ENCODE measurements at places on chromosomes 6 and 20.

- no peak for DNase-seq
These were observed 1242.1 kb downstream of the HACE1 start for GRCh38 chr6:103617642-103618041.

DNA sequence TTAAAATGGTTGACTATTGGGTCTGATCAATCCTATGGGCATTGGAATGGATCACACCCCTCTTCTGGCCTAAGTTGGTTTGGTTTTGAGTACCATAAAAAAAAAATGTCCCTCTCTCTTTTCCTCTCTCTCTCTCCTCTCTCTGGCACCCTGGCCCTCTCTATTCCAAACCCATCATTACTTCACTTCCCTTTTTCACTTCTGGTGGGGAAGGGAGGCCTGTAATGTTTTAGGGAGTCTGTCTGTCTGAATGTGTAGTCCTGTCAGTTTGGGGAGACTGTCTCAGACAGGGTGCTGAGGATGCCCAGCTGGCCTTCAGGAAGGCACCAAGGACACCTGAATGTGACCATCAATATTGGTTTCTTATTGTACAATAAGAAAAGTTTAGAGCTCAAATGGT, 165.8 kb downstream of the CD24 start:
- DNase-seq, result no peak

- no peak for DNase-seq
These were observed 67.0 kb upstream of the SIRPA start for GRCh38 chr20:1827974-1828785.

- no peak for DNase-seq
These were observed 107.3 kb upstream of the SNX9 start for GRCh38 chr6:157715728-157716164.

- no peak for DNase-seq
These were observed 111.3 kb downstream of the BTBD9 start for GRCh38 chr6:38528196-38528965.

GRCh38 chr6:112225691-112226090, 28.7 kb downstream of the LAMA4 start:
- no peak for DNase-seq

GRCh38 chr6:81562169-81562568, 190.3 kb downstream of the TENT5A start:
- DNase-seq, result no peak

GRCh38 chr6:158559338-158559894, 475 bp upstream of the TMEM181 start:
- DNase-seq, result no peak

DNA sequence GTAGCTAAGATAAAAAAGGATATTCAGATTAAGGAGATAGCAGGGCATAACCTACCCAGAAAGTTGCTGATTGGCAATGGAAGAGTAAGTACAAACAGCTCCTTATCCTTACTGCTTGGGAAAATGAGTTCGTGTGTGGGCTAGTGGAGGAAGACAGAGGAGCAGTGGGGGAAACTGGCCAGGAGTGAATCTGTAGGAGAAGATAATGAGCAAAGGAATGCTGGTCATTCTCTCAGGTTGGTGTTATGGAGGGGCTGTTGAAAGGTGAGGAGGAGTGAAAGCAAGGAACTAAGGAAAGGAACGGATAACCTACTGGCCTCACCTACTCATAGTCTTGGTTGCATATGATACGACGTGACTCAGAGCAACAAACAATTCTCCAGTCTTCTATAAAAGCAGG, 7.3 kb upstream of the GJB7 start:
- DNase-seq, result no peak

DNA sequence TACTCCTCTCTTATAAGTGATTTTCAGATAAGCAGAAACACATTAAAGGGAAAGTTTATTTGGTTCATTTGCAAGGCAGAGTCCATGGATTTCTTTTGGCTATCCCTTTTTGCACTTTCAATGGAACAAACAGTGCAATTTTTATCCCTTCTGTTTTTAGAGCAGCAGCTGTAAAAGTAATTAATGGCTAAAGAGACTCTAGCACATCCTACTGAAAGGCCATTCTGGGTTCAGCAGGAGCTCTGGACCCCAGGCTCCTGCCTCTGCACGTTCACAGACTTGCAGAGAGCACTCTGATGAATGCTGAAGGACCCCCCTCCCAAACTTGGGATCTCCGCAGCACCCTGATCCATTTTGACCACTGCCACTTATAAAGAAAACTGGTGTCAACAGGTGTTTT, 40.3 kb upstream of the PDE7B start:
- DNase-seq, result no peak

GRCh38 chr6:18963439-18963838, 576.3 kb downstream of the RNF144B start:
- no peak for DNase-seq

Data from NCI-H1436 (cell line).